ENCODE measurements at places on chromosomes 6 and 20.

DNA sequence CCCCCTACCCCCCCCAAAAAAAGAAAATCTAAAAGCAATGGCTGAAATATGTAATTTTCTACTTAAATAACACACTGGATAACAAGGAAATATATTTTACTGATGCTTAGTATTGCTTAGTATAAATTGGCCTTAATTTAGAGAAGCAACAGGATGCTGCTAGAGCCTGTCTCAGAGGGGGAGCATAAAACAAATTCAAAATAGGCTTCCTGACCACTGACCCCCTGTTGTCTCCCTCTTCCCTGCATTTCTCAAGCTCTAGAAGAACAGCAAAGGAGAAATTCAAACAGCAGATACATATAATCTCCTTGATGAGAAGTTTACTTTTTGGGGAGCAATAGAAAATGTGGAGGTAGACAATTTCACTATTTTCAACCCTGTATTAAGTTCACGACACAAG, 631.1 kb upstream of the GJE1 start:
- no peak for DNase-seq

DNA sequence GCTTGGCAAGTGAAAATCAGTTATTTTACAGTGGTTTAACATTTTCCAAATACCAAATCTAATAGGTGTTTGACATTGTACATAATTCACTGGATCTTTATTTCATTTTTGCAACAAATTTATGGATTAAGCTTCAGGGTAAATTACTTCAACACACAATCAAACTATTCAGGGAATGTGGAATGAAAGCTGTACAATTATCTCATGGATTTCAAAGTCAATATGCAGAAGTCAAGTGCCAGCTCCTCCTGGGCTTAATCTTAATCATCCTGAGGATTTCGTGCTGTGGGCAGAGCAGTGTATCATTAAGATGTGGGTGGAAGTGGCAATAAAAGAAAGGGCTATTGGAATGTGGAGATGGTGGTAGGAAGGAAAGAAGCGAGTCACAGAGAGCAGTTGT, 548.8 kb downstream of the COL12A1 start:
- no peak for DNase-seq

DNA sequence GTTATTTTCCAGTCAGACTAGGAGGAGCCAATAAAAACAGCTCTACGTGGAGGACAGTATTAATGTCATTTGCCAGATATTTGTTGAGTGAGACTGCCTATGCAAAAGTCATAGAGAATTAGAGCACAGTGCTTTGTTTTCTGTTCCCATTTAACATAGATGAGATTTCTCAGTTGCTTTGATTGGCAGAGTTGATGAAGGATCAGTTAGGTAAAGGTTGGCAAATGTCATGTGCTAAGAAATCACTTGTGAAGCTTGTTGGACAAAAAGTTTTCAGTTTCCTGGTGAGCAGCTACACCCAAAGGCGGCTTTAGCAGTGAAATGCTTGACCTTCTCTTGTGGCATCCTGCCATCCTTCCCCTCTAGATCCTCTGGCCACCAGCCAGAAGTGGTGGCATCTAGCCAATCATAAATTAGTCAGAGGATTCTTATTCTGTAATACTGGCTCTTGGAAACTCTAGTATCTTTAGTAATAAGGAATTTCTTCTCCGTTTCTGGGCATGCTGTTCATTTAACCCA, 37.0 kb downstream of the BCKDHB start:
- DNase-seq: no peak

GRCh38 chr6:328924-329323, 36.6 kb downstream of the DUSP22 start:
- no peak for DNase-seq

GRCh38 chr6:24064106-24064505, 61.9 kb upstream of the NRSN1 start:
- DNase-seq: no peak

DNA sequence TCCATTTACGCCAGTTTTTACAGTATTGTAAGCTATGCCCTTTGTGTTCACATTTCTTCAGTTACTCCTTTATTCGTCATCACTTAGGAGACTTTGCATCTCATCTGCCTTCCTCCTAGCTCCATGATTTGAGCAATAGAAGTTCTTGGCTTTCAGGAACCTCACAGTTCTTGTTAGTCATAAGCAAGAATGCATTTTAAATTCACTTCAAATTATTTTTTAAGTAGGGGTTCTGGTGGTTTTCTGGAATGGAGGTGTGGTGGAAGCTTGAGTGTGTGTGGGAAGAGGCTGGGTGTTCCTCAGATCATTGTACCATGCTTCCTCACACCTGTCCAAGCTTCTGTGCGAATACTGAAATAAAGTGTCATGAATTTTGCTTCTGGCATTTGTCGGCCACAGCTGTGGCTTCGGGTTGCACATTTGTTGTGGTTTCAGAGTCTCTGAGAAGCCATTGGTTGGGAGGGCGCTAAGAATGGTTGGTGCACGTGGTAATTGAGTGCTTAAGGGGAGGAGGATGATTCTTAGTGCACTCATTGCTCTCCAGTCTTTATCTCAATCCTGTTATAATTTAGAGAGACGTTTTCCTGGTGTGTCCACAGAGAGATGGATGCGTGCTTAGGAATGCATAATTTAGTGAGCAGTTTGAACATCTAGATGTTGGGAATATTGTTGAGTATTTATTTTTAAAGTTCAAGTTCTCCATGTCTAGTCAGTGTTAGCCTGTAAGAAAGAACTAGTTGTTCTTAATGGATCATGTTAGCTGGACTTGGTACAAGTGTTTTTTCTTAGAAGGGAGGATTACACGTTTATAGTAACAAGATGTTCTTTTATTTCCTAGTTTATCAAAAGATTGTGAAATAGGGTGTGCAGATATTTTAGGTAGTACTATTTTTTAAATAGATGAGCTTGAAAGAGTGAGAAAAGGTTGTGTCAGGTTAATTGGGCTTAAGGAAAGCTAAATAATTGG, 31.9 kb downstream of the FOXO3 start:
- no peak for DNase-seq

GRCh38 chr6:392441-393390, 1.2 kb downstream of the IRF4 start:
- no peak for DNase-seq

DNA sequence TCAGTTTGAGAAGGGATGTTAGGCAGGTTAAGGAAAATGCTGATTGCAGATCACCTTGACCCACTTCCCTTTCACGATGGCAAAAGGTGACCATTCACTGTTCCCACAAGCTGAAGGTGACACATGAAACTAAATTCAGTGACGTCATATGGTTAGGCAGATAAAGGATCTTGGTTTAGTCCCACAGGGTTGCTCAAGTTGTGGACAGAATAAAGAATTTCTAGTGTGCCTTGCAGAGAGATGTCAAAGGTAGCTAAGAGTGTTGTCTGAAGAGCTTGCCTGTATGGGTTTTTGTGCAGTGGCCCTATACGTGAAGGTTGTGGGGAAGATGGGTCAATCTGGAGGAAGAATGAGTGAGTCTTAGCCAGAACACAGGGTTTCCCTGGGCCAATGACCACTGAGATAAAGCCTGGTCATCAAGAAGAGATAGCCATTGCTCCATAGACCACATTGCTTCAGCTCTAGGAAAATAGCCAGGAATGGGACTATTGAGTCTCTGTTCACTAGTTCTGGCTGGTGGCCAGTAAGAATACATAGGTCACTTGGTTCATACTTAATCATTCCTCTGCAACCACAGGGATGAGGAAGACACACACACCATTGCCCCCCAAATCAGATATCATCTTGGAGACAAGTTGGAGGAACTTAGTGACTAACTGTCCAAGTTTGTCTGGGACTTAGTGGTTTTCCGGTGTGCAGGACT, 148.5 kb upstream of the ATXN1 start:
- DNase-seq: no peak

DNA sequence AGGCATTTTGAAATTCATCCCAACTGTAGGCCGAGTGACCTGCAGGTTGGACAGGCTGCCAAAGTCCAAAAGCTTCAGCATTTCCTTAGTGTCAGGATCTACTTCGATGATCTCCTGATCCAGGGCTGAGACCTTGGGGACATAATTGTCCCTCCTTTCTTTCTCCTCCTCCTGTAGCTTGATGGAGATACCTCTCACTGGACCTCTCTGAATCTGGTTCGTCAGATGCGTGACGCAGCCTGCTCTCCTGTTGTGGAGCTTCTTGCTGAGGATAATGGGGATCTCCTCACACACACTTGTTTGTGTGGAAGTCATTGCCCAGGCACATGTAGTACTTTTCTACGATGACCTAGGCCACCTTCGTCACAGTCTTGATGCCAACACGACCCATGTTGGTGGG, 1.5 kb upstream of the MAS1L start:
- DNase-seq: no peak

GRCh38 chr20:62739067-62739466, 30.4 kb downstream of the NTSR1 start:
- DNase-seq: no peak

DNA sequence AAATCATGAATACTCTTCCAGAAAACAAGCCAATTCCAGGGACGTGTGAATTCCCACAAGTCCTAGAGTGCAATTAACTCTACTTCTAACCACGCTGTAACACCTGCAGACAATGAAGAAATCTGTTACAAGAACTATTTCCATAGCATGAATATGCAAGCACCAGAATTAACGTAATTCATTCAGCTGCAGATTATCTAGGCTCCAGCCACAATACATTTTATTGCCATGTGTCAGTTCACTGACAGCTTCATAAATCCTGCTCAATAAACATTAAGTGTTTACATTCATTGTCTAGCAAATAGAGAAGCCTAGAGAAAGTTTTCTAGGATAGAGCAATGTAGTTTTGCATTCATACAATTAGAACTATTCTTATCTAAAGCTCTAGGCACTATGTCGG, 1348.5 kb downstream of the GRIK2 start:
- DNase-seq: no peak

DNA sequence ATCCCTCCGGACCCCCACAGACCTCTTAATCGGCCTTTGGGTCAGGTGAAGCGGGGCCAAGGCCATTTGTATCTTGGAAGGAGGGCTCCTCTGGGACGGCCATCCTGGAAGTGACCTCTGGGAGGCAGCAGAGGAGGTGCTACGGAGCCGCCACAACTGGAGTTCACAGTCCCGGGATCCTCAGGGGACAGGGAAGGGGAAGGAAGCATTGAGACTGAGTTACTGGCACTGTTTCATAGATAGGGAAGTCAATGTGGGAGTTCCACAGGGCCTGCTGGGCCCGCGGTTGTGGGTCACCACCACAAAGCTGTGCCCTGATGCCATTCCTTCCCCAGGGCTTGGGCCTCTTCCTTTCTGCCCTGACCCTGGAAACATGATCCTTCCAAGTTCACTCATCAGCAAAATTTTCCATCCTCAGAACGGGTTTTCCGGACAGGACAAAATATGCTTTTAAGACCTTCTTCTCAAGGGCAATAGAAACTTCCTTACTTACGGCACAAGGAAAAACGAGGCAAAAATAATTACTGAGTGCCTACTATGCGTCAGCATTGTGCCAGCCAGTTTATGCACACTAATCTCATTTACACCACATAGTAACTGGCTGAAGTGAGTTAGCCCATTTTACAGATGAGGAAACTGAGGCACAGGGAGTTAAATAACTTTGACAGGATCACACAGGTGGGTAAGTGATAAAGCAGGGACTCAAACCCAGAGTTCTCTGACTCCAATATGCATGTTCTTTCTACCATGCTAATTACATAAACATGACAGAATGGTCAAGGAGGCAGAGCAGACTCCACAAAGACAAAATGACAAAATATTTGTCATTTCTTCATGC, 143.8 kb downstream of the UNC5CL start:
- no peak for DNase-seq

DNA sequence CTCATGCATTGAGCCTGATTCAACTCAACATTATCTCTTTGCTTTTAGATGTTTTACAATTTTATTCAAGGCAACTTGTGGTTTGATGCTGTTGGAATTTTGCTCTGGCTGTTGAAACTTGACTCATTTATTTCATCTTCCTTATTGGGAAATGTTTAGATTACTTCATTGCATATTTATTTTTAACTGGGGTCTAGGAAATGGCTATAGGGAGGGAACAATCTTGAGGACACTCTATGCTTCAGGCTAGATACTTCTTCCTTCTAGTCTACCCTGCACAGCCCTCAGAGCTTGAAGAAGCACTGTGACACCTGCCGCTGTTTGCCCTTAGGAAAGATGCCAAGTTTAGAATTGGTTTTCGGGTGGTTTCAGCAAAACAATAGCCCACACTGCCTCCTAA, 183.4 kb downstream of the ADGRG6 start:
- DNase-seq: no peak

GRCh38 chr20:59461526-59461925, 142.8 kb upstream of the PHACTR3 start:
- DNase-seq: no peak

- no peak for DNase-seq
Observed at GRCh38 chr6:168132531-168133167, 53.6 kb upstream of the FRMD1 start.

DNA sequence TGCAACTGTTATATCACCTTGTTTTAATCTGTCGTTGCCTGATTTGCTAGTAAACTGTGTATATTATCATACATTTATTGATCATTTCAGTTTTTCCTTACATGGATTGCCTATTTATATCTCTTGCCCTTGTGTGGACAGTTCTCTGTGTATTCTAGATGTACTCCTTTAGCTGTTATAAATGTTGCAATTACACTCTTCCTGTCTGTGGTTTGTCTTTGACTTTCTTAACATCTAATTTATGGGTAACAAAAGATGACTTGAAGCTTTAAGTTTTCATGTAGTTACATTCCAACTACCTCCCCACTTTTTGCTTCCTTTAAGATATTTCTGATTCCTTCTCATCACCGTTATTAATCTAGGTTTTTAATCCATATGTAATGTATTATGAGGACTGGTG, 22.6 kb downstream of the PLCB1 start:
- DNase-seq: no peak

DNA sequence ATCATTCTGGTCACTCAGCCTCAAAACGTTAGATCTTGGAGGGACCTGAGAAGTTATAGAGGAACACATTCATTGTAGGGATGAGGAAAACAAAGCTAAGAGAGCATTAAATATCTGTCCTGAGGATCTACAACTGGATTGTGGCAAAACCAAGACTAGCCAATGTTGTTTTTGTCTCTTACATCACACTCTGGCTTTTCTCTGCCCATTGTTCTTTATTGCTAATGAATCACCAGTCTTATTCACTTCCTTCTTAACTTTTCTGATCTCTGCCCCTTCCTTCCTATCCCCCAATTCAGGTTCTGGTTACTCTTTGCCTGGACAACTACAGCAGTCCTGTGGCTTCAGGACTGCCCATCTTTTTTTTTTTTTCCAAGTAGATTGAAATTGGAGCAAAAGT, 57.0 kb upstream of the PREP start:
- DNase-seq: no peak

GRCh38 chr6:84615987-84616386, 148.4 kb downstream of the TBX18 start:
- DNase-seq: no peak

DNA sequence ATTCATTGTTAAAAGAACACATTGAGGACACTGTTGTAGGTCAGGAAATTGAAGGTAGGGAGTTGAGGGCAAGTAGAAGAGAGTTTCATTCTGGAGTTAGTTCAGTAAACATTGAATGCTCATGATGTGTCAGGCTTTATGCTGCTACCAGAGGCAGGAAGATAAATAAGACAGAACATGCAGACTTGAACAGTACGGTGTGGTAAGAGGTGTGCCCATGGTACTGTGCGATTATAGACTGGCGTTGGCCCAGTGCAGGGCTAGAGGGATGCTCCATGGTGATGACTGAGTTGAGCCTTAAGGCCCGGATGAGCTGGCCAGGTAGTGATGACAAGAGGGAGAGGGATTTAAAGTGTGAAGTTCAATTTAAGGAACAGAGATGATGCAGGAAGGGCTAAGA, 50.8 kb downstream of the CARMIL1 start:
- no peak for DNase-seq

All from stimulated activated CD4-positive, alpha-beta T cell treated with anti-CD3 and anti-CD28 coated beads, TNF-alpha, amount 100 ng/mL, for 4 hours (primary cell).